ENCODE measurements at places on chromosomes 1 and 21.
A peak's percentile ranks its signal among the peaks of the same experiment; 100 is the strongest.

- DNase-seq, result peak; percentile 80
Measured at GRCh38 chr1:2548068-2548589, 8.0 kb upstream of the TNFRSF14 start.

DNA sequence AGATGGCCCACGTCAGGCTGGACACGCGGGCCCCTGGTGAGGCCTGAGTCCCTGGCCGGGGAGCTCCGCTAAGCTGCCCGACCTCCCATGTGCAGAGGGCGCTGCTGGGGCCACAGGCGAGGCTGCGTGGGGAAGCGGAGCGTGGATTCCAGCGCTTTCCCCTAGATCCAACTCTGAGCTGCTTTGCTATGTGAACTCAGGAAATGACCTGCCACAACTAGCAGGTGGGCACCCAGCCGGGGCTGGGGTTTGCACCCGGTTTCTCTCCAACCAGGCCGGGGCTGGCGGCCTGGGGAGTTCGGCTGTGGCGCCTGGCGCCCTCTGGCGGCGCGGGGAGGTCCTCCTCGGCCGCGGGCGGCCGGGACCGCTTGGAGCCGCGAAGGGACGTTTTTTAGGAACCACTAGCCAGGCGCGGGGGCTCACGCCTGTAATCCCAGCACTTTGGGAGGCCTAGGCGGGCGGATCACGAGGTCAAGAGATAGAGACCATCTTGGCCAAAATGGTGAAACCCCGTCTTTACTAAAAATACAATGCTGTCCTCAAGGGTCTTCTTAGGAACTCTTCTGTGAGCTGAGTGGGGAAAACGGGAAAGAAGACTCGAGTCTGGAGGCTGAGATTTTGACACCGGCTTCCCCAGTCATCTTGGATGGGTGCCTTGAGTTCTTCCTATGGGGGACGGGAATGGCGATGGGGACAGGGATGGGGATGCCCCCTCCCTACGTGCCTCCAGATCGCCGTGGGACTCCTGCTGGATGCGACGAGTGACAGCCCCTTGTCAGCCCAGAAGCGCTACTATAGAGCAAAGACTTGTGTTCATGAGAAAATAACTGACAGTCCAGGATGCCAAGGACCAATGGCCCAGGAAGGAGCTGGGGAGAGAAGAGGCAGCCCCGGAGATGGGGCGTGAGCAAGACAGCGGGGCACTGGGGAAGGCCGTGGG lies 12.6 kb downstream of the PYCR2 start:
- peak; percentile 79 for DNase-seq

- no peak for DNase-seq
Measured at GRCh38 chr1:226872437-226872836, 2.0 kb downstream of the PSEN2 start.

DNA sequence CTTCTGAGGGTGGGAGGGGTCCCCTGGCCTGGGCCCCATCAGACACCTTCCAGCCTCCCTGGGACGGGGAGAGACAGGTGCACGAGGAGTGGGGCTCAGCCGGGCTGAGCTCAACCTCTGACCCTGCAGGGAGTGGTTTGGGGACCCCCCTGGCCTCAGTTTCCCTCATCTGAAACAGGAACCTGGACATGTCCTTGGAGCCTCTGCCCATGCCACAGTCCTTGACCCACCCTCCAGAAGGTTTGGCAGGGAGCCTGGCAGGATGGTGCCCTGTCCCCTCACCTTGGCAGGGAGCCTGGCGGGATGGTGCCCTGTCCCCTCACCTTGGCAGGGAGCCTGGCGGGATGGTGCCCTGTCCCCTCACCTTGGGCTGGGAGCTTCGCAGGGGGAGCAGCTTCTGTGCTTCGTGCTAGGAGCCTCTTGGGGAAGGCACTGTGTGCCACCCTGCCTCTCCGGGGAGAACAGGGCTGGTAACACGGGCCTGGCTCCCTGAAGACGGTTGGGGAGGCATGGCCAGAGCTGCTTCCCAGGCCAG lies 58.3 kb downstream of the SLX9 start:
- DNase-seq, result no peak

GRCh38 chr1:182754087-182754486 lies 35.5 kb upstream of the NPL start:
- no peak for DNase-seq

- DNase-seq, result no peak
Measured at GRCh38 chr21:46361935-46362334, 38.0 kb downstream of the PCNT start.

- DNase-seq, result no peak
Measured at GRCh38 chr1:53678938-53679825, 59.8 kb downstream of the GLIS1 start.

DNA sequence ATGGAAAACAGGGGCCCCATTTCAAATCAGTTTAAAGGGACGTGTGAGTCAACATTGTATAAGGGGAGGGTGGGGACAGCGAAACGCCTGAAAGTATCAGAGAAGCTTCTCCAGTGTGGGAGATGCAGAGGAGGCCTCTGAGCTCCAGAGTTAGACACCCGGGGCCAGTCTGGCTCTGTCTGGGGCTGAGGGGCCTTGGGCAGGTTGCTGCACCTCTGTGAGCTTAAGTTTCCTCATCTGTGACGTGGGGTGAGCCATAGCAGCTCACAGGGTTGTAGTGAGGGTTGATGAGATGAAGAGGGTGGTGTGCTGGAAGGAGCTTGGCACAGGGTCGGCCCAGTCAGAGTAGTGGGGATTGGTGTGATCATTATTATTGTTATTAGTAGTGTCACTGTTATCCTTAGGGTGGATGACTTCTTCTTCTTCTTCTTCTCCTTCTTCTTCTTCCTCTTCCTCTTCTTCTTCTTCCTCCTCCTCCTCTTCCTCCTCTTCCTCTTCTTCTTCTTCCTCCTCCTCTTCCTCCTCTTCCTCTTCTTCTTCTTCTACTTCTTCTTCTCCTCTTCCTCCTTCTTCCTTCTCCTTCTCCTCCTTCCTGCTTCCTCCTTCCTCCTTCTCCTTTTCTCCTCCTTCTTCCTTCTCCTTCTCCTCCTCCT lies 282.0 kb downstream of the PTPRU start:
- no peak for DNase-seq

DNA sequence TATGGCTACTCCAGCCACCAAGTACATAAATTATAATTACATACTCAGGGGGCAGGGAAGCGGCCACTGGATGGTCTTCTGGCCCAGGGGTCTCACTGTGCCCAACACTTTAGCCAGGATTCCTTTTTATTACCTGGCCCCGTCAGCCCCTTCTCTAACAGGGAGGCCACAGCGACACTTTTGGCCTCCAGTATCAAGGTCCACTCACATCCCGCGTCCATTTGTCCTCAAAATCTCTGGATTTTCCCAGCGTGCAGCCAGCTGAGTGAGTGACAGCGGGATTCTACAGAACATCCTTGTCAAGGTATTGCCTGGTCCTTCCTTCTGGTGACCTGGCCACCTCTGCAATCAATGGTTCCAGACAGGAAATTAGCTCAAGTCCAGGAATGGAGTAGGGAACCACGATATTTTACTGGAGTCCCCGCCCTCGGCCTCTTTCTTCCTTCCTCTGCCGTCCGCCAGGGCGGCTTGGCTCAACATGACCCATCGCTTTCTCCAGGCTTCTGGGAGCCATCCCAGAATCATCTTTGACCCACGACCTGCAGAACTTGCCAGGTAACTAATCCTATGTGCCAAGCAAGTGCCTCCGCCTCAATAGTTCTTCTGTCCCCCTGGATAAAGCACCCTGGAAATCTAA lies 2.7 kb upstream of the COL6A2 start:
- DNase-seq, result no peak

- DNase-seq, result peak; percentile 65
Measured at GRCh38 chr1:19918057-19918456, 5.4 kb downstream of the PLA2G2E start.

- DNase-seq, result no peak
Measured at GRCh38 chr1:221394011-221394544, 347.8 kb downstream of the DUSP10 start.

- DNase-seq, result no peak
Measured at GRCh38 chr1:178564086-178564782, 51.3 kb downstream of the TEX35 start.

DNA sequence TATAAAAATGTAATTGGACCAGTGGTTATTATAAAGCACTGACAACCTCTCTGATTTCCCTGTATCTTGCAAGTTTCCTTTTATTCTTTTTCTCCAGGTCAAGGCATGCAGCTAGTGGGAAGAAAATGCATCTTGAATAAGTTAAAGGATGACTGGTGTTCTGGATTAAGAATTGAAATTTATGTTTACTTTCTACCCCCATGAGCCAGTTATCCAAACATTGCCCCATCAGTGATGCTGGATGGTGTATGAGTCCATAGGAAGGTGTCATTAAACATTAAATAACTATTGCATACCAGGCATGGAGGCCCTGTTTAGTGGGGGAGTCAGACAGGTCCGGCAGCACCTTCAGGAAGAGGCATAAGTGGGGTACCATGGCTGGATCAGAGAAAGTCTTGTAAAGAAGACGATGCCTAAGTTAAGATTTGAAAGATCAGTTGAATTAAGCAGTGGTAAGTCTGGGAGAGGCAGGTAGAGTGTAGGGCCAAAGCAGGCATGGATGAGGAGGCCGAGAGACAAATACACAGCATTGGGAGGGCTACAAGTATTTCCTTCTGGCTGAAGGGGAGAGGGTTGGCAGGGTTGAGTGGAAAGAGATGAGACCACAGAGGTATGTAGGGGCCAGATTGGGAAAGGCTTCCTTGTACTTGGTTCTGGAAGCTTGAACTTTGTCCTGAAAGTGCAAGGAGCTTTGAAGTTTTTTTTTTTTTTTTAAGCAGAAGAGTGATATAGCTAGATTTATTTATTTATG lies 5.7 kb downstream of the SZRD1 start:
- DNase-seq, result no peak

DNA sequence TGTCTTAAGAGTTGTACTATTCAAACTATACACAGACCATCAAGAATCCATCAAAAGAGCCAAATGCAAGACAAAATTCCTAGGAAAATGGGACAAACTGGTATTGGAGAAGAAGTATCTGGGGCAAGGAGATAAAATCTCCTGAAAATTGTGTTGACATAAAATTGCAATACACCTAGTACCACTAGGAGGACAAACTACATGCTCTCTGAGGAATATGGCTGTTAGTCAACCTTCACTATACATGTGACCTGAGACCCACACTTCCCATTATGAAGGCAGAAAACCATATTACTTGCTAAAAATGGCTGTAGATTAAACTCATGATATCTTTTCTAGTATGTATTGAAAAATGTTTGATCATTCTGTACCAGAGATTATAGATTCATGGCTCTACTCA lies 30.0 kb downstream of the IRF2BP2 start:
- no peak for DNase-seq

- DNase-seq, result no peak
Measured at GRCh38 chr1:8239039-8239305, 78.9 kb upstream of the SLC45A1 start.

DNA sequence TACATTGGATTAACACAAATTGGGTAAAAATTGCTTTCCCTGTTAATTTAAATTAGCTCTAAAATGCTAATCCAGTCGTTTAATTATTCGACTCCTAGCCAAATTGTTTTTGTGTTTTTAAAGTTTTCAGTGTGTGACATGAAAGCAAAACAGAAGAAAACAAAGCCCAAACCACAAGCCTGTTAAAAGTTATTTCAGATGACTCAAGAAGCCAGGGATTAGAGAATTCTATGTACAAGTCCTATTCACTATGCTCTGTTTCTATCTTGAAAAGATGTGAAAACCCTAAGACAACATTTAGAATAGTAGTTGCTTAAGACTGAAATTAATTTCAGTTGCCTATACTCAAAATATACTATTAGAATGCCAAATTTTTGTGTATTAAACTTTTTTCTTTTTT lies 294.8 kb upstream of the ADAMTS5 start:
- DNase-seq, result no peak

DNA sequence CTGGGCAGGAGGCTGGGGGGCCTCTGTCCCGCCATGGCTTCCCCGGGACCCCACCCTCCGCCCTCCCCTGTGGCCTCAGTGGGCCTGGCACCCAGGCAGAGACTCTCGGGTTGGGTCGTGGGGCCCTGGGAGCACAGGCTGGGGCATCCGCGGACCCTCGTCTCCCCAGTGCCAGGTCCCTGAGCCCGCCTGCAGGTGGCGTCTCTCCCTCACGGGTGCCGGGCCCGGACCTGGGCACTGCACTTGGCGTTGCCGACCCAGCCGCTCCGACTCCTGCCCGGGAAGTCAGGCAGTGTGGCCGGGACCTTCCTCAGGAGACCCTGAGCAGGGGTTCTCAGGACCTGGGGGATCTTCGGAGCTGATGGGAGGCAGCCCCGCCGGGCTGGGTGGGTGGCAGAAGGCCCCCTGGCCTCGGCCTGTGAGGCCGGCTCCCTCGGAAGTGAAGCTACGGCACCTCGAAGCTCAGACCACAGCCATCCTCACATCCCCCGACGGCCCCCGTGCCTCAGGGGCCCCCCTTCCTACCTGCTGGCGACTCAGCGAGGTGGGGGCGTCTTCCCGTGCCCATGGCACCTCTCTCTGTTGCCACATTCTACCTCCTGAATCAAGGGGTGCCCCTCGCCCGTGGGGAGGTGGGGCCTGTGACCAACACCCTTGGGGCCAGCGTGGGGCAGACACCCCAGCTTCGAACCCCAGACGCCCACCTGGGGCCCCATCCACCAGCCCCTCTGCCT lies 6.4 kb upstream of the C1orf159 start:
- DNase-seq, result peak; percentile 82

- no peak for DNase-seq
Measured at GRCh38 chr1:225441314-225442122, 13.7 kb upstream of the LBR start.

GRCh38 chr1:224431726-224432125 lies 2.9 kb downstream of the WDR26 start:
- DNase-seq, result no peak

GRCh38 chr1:226990133-226990716 lies 50.1 kb downstream of the COQ8A start:
- peak; percentile 18 for DNase-seq

DNA sequence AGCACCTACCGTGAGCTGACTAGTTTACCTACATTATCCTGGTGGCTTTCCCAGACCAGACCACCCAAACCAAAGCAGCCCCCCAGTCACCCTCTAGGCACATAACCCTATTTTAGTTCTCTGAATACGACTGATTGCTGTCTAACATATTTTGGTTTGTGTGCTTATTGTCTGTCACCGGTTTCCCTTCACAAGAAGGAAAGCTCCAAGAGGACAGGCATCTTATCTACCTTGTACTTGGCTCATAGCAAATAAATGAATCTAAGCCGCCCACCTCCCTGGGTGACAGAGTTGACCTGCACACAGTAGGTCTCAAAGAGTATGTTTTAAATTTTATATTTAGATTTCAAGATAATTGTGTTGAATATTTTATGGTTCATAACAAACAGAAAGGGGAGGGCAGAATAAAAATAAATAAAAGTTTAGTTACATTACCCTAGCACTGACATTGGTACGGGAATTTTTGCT lies 904 bp upstream of the PRDX6 start:
- DNase-seq, result peak; percentile 41
